ENCODE measurements at places on chromosomes 5 and 9.

DNA sequence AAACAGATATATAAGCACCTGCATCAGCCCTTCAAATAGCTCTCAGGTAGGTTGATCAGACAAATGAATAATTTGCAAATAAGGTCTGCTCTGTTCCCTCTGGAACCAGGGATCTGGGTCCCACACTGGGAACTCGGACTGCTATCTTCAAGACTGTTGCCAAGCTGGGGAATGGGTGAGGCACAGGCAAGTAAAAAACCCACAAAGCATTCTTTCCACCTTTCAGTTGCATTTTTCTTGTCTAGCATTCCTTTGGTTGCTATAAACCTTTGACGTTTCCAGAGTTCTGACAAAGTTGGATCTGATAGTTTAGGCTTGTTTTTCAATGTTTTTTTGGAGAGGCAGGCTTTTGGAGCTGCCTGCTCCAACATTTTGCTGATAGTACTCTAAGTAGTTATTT lies 20.1 kb downstream of the FBXL17 start:
- no peak for DNase-seq

- no peak for DNase-seq
These were observed 2.6 kb upstream of the GABRB2 start for GRCh38 chr5:161549106-161549505.

GRCh38 chr5:131541762-131542161 lies 93.3 kb downstream of the RAPGEF6 start:
- no peak for DNase-seq

- DNase-seq = no peak
These were observed 31.8 kb downstream of the TSTD2 start for GRCh38 chr9:97601228-97601898.

DNA sequence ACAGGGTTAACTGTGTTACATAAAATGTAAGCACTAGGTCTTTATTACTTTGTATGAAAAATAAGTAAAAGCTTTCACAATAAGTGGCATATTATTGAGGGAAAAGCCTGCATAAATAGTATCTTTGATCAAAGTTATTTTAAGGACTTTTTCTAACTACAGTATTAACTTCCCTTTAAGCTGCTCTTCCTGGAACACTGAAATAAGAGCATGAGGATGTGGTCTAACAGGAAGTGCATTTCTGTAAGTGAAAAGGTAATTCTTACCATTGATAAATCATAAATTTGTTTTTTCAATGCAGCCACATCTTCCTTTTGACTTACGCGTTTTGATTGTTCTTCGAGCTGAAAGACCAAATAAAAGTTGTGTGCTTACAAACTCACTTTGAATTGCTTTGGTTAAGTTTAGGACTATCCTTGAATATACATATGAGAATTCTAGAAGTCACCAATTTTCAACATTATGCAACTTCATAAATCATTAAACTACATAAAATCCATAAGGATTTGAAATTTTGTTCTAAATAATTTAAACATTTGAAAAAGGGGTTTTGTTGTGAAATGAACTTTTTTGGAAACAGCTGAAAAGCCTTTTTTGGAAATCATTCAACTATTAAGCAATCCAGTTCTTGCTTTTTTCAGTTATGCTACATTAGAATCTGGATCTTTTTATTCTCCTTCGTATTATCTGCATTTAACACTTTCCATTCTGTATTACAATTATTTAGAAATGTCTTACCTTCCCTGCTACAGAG lies 50.6 kb downstream of the RASEF start:
- DNase-seq = no peak
